ENCODE measurements at places on chromosomes 3 and 15.
A peak's percentile ranks its signal among the peaks of the same experiment; 100 is the strongest.

- peak; percentile 89 for DNase-seq
Measured at GRCh38 chr15:68256675-68257450, 20.7 kb upstream of the FEM1B start.

GRCh38 chr3:126487151-126487771 is 11.6 kb upstream of the ZXDC start:
- DNase-seq: peak; percentile 59

DNA sequence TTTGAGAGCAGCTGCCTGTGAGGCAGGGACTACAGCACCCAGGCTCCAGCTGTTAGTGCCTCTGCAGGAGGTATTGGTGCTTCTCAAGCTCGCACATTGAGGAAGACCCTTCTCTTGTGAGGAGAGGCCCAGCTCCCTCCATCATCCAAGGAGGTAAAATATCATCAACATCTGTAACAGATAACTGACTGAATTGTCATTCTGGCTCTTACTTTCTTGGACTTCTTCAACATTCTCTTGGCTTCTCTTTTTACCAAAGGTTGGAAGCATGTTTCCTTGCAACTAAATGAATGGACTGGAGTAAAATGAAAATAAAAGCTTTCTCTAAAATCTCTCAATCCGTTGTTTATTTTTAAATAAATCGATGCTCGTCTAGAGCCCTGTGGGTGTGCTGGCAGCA is 53.1 kb upstream of the PXYLP1 start:
- no peak for DNase-seq

- no peak for DNase-seq
Measured at GRCh38 chr15:100571592-100572167, 30.3 kb downstream of the LINS1 start.
